NCI-H1092 treated with DMSO at 0.1 percent for 48 hours (cell line): ENCODE measurements at places on chromosomes 2 and 18.

DNA sequence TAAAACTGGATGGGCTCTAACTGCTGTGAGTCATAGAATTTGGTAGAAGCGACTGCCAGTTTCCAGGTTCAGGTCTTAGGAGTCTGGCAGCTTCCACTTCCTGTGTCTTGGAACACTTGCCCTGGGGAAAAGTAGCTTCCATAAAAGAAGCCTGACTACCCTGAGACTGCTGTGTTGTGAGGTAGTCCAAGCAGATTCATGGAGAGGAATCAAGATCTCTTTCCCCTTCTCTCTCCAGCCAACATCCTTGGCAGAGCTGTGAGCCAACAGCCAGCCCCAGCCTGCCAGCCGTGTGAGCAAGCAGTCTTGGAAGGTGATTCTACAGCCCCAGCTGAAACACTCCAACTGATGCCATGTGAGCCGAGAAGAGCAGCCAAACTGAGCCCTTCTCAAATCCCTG is 33.7 kb downstream of the SLC20A1 start:
- no peak for DNase-seq

DNA sequence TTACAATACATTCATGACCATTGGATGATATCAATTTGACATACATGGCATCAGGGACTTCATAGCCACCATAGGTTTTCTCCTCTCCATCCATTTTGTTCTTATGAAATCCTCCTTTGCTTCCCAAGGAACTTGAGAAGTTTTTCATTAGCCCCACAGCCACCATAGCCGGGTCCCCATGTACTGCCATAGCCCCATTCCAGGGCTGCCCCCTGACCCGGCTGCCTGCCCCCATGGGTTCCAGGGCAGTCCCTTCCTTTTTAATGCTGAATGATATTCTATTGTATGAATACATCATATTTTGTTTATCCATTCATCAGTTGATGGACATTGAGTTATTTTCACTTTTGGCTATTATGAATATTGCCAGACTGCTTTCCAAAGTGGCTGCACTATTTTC is 20.4 kb downstream of the ATP6V1B1 start:
- no peak for DNase-seq

DNA sequence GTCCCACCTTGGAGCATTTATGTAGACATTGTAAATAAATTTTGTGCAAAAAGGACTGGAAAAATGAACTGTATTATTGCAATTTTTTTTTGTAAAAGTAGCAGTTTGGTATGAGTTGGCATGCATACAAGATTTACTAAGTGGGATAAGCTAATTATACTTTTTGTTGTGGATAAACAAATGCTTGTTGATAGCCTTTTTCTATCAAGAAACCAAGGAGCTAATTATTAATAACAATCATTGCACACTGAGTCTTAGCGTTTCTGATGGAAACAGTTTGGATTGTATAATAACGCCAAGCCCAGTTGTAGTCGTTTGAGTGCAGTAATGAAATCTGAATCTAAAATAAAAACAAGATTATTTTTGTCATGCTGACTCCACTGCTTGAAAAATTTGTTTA is 137.5 kb downstream of the MEIS1 start:
- DNase-seq: no peak

- DNase-seq: no peak
These were observed 22.8 kb upstream of the RUFY4 start for GRCh38 chr2:218046238-218046637.

- no peak for DNase-seq
These were observed 102.2 kb downstream of the ALPK2 start for GRCh38 chr18:58526425-58527284.

- DNase-seq: no peak
These were observed 17.2 kb upstream of the IL37 start for GRCh38 chr2:112893752-112894151.

GRCh38 chr2:66872081-66872985 is 437.4 kb downstream of the MEIS1 start:
- no peak for DNase-seq

DNA sequence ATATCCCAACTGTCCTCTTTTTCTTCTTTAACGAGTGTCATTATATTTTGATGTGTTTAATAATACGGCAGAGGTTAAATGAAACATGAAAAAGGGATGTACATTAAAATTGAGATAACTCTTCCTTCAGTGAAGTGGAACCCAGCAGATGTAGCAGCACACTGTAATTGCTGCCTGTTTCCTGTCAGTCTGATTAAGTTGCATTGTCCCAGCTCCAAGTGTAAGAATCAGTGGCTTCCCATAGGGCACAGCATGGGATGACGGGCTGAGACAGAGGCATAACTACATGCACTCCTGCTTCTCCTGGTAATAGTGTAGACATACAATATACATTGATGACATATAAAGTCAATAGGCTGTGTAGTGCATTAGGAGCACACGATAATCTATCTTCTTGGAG is 175.8 kb upstream of the TCF4 start:
- no peak for DNase-seq

- DNase-seq: no peak
These were observed 73.5 kb upstream of the LHCGR start for GRCh38 chr2:48829036-48829435.

- no peak for DNase-seq
These were observed 205.8 kb downstream of the ZNF385B start for GRCh38 chr2:179655627-179656026.

GRCh38 chr18:60060578-60060977 is 160.8 kb downstream of the PMAIP1 start:
- DNase-seq: no peak

GRCh38 chr2:64839844-64840243 is 149.4 kb upstream of the SLC1A4 start:
- no peak for DNase-seq

DNA sequence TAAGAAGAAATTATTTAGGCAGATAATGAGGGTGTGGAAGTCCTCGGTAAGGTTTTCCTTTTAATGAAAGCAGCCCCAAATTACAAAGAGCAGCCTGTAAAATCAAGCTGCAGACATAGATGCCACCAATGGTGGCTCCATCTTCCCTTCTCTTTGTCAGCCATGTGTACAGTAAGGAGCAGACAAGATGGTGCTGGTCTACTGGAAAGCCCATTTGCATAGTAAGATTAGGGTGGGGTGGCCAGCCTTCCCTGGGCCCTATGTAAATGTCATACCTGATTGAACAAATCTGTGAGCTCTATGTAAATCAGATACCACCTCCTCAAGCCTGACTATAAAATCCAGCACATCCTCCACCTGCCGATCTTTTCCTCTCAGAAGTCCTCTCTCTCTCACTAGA is 154.4 kb upstream of the SERTAD2 start:
- DNase-seq: no peak

GRCh38 chr2:96140941-96141623 is 2.8 kb upstream of the ASTL start:
- no peak for DNase-seq

DNA sequence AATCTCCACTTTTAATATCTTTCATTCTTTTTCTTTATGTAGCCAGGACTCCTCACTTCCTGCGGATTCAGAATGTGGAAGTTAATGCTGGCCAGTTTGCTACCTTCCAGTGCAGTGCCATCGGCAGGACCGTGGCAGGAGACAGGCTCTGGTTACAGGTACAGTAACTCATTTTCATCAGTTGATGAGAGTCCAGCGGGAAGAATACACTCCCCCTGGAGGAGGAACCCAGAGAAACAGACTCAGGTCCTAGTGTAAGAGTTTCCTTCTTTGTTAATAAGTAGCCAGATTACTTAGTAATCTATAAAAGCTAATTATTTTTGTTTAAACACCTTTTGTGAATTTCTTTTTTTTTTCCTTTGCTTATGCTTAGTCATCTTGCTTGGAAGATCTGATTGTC is 359.4 kb downstream of the PTPRM start:
- DNase-seq: peak; percentile 54

GRCh38 chr2:209511637-209512036 is 87.8 kb downstream of the MAP2 start:
- DNase-seq: no peak

DNA sequence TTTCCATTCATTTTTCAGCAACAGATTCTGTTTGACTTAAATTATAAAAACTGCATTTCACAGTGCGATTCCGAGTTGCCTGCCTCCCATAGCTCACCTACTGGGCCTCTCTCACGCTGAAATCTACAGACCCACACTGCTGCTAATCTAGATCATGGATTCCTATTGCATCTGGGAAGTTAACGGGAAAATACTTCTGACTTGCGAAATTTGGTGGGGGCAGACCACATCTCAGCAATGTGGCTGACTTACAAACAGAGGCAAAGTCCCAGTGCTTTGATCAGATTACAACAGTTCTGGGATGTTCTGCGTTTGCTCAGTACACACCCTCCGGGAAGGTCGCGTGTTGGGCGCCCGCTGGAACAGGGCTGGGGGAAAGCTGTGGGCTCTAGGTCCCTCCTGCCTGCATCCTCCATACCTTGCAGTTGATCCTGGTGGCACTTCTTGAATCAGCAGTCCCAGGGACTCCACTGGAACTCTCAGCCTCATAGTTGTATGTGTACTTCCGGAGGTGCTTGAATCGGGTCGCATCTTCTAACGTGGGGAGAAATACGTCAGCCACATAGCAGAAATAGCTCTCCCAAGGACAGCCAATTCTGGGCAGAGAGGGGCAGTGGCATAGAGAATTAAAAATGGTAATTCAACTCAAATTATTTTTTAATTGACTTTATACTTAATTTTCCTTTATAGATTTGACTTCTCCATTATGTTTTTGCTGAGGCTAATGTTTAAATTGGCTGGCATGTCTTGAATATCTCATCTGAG is 1.7 kb downstream of the APOB start:
- no peak for DNase-seq

- DNase-seq: no peak
These were observed 44.6 kb downstream of the ITGB1BP1 start for GRCh38 chr2:9378433-9379390.

DNA sequence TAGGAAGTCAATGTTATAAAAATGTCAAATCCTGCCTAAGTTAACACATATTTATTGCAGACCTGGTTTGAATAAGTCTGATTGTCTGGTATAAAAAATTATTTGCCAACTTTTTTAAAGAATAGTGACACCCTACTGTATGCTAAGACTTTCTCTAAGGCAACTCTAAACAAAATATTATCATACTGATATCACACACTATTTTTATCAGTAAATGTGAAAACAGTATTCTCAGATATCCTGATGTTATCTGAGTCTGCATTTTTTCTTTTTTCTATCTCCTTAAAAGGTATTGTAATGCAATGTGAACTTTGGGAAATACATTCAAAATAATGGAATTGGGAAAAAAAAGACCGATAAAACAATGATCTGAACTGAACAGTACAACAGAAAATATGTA is 127.1 kb downstream of the DOCK10 start:
- DNase-seq: no peak

DNA sequence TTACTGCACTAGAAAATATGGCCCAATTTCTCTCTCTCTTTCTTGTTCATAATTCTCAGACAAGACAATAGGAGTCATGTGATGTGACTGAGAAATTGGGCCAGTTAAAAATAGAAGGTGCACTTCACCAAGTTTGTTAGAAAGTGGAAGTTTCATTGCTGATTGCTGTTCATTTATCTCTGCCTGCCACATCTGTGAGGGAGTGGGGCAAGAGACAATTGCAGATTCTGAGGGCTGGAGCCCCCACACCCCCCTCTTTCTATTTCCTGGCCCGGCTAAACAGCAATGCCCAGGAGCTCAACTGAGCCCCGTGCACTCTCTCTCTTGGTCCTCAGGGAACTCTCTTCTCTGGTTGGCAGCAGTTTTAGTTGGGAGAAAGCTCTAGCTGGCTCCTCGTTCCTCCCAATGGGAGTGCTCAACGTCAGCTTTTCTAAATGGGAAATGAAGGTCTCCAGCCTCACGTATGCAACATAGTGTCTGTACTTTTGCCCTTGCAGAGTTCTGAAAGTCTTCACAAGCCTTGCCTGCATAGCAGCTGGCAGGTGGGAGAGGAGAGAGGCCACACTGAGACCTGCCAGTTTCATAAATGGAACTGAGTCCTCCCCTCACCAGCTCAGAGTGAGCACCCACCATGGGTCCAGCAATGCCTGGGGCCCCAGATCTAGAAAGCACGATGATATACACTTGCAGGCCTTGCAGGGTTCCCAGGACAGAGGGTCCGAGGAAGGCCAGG is 115.7 kb downstream of the MYCN start:
- DNase-seq: no peak

GRCh38 chr2:83481436-83481835 is 977.6 kb downstream of the SUCLG1 start:
- no peak for DNase-seq

DNA sequence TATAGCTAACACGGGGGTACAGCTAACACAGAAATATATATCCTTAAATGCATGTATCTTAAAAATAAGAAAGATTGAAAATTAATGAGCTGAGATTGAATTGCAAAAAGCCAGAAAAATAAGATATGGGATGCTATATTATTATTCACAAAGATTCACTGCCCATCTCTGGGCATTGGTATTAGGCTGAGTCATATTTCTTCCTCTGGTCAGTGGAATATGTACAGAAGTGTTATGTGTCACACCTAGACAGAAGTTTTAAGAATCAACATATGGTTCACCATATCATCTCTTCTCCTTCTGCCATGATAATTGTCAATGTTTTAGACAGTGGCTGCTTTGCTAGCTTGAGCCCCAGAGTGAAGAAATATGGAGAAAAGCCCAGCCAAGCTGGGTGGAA is 14.0 kb upstream of the MCFD2 start:
- DNase-seq: no peak

DNA sequence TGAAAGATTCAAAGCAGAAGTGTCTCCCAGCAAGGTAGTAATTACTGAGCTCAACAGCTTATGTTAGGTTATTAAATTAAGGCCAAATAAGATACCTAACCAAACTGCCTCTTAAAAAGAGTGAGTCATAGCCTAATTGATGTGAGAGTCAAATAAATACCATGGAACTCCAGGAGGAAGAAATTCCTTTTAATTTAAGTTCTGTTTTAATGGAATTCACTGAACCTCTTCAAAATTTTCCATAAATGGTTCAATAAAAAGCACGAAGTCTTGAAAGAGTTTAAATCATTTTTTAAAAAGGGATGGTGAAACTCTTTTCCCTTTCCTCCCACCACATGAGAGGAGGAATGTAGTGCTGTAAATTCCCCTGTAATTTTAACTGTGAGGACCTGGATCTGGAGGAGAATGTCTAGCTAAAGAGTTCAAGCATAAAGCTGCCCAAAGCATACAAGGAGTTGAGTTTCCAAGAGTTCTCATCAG is 180.8 kb upstream of the MMADHC start:
- no peak for DNase-seq

GRCh38 chr2:241966647-241967466 is 97.3 kb downstream of the RTP5 start:
- no peak for DNase-seq
